ENCODE measurements at places on chromosomes 2 and 18.
A peak's percentile ranks its signal among the peaks of the same experiment; 100 is the strongest.

- no peak for DNase-seq
These were observed 232.5 kb upstream of the CTAGE1 start for GRCh38 chr18:22650247-22650646.

GRCh38 chr2:157413326-157414035 lies 30.4 kb downstream of the CYTIP start:
- DNase-seq: peak; percentile 49

GRCh38 chr18:966759-967576 lies 62.3 kb downstream of the ADCYAP1 start:
- DNase-seq: no peak

DNA sequence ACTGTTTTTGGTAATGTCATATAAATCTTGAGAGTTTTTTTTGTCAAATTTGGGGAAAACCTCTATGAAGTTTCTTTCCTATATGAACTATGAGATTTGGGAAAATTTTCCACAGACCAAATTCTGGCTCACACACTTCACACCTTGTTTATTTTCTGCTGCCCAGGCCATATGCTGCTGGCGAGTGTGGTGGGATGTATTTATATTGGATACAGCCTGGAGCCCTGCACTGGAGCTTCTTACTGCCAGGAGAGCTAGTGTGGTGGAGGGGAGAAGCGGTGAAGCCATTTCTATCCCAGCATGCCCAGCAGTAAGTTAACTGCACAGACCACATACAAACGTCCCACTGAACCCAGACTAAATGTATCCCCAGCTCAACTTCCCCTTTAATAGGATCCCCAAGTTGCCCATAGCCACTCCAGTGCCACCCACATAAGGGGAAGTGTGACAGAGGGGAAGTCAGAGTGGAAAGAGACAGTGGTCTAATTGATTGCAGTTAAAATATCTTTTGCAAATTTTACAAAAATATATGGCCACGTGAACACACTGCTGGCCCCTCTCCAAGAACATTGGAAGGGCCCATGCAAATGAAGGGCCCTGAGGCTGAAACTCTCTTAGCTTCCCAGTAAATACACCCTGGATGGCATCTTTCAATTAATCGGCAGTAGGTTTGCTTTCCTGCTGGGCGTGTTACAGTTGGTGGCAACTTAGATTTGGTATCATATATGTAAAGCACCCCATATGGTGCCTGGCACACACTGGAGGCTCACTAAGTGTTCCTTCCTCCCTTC lies 146.6 kb upstream of the ITGA6 start:
- no peak for DNase-seq

- no peak for DNase-seq
These were observed 52.5 kb upstream of the TRIM43 start for GRCh38 chr2:95539290-95539689.

DNA sequence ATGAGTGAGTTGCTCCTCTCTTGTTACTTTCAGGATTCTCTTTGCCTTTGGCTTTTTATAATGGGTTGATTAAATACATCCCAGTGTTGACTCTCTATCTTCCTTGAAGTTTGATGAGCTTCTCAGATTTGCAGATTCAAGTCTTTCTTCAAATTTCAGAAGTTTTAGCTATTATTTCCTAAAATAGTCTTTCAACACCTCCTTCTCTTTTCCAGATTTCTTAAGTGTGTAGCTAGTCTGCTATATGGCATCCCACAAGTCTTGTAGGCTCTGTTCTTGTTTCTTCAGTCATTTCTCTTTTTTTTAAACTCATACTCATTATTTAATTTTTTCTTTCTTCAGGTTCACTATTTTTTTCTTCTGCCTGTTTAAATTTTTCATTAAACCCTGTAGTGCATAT lies 287.7 kb upstream of the CNTNAP5 start:
- no peak for DNase-seq

GRCh38 chr18:64178860-64179259 lies 30.0 kb upstream of the LINC00305 start:
- no peak for DNase-seq

GRCh38 chr18:26386002-26386401 lies 159.8 kb downstream of the TAF4B start:
- no peak for DNase-seq

DNA sequence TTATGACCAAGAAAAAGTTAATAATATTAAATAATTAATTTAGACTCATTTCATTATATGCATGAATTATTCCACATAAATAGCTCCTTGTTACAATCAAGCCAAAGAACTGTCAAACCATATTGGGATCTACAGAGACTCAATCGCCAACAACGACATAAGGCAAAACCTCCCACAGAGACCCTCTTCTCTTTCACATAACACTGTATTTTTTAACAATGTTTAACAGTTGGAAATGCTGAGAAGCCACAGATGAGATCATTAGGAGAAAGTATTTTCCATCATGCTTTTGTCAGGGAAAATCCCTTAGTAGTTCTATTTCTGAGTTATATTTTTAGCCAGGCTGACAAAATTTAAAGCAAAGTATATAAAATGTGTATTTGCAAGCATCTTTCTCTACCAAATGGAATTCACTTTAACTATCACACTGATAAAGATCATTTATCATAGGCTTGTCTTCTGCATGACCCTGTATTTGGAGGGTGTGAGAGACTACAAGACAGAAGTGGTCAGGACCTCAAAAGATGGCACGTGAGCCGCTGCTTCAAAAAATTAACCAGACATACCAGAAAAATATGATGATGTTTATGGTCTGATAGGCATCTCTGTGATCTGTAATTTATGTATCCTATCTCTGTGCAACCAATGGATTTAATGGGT lies 383.8 kb downstream of the NRXN1 start:
- DNase-seq: no peak

- no peak for DNase-seq
These were observed 217.9 kb upstream of the PID1 start for GRCh38 chr2:229489016-229489415.

- DNase-seq: no peak
These were observed 86.7 kb upstream of the SLC39A10 start for GRCh38 chr2:195570329-195570728.

DNA sequence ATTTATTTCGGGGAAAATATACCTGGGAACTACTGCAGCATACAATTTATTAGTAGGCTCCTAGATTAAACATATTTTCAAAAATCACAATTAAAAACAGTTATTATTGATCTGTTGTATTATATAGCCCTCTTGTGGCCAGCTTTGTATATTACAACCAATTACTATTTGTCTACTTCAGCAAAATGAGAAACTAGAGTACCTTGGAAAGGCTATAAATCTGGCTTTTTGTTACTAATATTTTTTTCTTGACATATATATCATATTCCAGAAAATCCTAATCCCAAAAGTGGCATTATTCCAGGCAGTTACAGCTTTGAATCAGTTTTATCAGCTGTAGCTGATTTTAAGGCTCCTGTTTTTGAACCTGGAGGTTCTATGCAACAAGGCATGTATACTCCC lies 101.2 kb downstream of the UBR3 start:
- DNase-seq: no peak

GRCh38 chr2:71852141-71852711 lies 295.4 kb downstream of the CYP26B1 start:
- DNase-seq: no peak

- DNase-seq: no peak
These were observed 110.4 kb downstream of the MAP2 start for GRCh38 chr2:209534228-209534627.

DNA sequence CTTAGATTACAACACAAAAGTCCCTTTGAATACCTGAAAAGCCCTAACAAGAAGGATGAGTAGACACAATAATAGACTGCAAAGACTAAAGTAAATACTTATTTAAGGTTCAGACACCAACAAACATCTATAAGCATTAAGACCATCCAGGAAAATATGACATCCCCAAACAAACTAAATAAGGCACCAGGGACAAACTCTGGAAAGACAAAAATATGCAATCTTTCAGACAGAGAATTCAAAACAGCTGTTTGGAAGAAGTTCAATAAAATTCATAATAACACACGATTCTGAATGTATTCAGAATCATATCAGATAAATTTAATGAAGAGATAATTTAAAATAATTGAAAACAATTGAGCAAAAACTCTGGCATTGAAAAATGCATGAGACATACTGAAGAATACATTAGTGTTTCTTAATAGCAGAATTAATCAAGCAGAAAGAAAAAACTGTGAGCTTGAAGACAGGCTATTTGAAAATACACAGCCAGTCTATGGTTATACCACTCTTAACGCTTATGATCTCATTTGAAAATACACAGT lies 1388.8 kb downstream of the DSC3 start:
- no peak for DNase-seq

- no peak for DNase-seq
These were observed 48.4 kb upstream of the RMP24 start for GRCh38 chr18:35923939-35924684.

DNA sequence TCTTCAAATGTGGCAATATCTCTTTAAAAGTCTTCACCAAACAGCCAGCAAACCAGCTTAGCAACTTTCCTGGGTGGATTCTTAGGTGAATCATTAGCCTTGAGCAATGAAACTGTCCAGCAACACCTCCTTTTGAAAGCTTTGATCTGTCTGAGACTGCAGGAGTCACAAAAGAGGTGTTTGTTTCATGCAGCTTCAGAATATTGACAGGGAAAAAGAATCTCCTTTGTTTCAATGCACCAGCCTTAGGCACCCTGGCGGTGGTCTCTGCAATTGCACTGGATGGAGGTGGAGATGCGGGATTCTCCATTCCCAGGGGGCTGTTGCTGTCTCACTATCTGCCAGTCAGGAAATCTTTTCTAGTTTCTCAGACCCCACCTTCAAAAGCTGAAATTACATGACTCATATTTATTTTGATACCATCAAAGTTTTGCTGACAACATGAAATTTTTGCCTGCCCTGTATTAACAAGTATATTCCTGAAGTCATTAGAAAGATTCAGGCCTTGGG lies 76.0 kb upstream of the DSG1 start:
- no peak for DNase-seq

GRCh38 chr18:79954791-79955190 lies 3.3 kb upstream of the SLC66A2 start:
- no peak for DNase-seq

DNA sequence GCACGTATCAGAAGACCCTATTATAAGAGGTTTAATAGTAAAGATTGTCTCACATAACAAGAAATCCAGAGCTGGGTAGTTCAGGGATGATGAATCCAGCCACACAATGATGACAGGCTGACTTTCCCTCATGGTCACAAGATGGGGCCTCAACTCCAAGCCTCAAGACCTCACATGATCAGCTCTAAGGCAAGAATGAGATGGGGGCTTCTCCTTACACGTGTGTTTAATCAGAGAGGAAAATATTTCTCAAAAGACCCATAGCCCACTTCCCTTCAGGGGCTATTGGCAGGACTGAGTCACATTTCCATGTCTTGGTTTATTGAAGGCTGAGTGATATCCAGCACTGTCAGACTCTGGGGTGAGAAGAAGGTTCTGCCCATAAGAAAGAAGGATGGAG lies 100.2 kb upstream of the FOSL2 start:
- DNase-seq: no peak

DNA sequence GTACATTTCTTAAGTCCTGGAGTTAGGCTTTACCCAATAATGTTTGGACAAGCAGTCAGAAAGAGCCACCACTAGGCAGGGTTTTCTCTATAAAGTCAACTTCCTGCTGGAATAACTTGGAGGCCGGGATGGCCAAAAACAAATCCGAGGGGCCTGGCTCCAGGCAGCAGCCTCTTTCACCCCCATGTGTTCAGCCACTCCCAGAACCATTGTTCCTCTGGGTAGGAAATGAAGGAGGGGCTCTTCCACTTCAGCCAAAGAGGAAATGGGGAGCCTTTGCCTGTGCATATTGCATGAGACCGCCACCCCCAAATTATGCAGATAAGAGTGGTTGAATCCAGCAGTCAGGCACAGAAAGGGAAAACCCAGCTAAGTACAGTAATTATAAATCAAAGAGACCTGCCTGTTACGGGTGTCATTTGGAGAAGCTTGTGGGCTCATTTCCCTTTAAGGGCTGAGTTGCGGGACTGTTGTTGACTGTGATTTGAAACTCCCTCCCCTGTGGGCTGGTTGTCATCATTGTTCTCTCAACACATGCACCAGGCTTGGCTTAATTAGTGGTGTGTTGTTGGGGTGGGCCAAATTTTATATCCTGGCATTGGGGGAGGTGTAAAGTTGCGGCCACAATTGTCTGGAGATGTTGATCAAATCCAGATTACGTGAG lies 212.8 kb upstream of the SOX11 start:
- DNase-seq: no peak

GRCh38 chr2:224171226-224171625 lies 132.1 kb upstream of the SERPINE2 start:
- DNase-seq: no peak

GRCh38 chr2:963876-964275 lies 13.2 kb downstream of the SNTG2 start:
- no peak for DNase-seq

GRCh38 chr2:169653636-169654035 lies 40.6 kb downstream of the CFAP210 start:
- DNase-seq: no peak

- no peak for DNase-seq
These were observed at the start of gene DNER for GRCh38 chr2:229714080-229714735. DNER (minus strand) TSS chr2:229714555; CDS start chr2:229714423, 132 bp downstream.

- no peak for DNase-seq
These were observed 4.4 kb downstream of the ONECUT2 start for GRCh38 chr18:57439609-57439968.

GRCh38 chr2:174644406-174644805 lies 46.8 kb upstream of the WIPF1 start:
- no peak for DNase-seq

GRCh38 chr18:21479721-21480120 lies 120.8 kb downstream of the ESCO1 start:
- no peak for DNase-seq

DNA sequence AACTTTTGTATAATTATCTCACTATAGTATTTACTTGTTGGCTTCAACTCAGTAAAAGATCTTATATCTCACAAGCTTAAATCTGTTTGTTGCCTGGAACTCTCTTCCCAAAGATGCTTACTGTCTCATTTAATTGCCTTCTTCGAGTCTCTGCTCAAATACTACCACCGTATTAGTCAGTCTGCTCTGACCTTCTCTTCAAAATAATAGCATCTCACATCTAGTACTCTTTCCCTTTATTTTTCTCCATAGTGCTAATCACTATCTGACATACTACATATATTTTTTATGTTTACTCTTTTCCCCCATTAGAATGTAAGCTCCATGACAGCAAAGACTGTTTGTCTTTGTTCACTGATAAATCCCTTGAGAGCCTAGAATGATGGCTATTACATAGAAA lies 10.6 kb upstream of the MPP4 start:
- DNase-seq: no peak
